Endothelial cell of umbilical vein (primary cell): ENCODE measurements at places on chromosomes 3 and 15. TPM values are rescaled to one million over a fixed set of nuclear protein-coding genes. Genes with fewer than 3 reads are reported as not detected.
A peak's percentile ranks its signal among the peaks of the same experiment; 100 is the strongest.

TRH gene
- not detected in 2 replicates for total RNA-seq

FSTL1 gene
- 522 and 562 TPM in 2 replicates for total RNA-seq

DNA sequence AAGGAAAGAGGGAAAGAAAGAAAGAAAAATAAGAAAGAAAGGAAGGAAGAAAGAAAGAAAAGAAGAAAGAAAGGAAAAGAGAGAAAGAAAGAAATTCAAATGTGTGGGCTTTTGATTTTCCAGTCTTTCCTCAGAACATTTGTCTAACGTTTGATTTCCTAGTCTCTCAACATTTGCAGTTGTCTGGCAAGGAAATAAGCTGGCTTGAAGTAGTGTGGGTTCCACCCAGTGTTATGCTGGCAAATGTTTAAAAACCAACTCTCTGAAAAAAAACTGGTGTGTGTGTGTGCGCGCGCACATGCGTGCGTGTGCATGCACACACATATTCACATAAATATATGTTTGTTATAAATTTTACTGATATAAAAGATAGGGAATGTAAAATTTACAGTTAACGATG, 54.6 kb upstream of the C3orf49 start:
- no peak for DNase-seq
- no peak overlapping the region for H3K27ac ChIP-seq
- no peaks in the 10 kb centered on the region for H3K4me1 ChIP-seq
- no peak overlapping the region for H3K4me3 ChIP-seq

GRCh38 chr3:5012367-5012766, 33.1 kb downstream of the BHLHE40 start:
- H3K36me3 ChIP-seq = no peaks in the 10 kb centered on the region
- peaks cover 35% of the 10 kb centered on the region for H3K4me1 ChIP-seq
- DNase-seq = no peak
- H3K27me3 ChIP-seq = no peaks in the 10 kb centered on the region

- H3K36me3 ChIP-seq = no peaks in the 10 kb centered on the region
- no peaks in the 10 kb centered on the region for H3K27me3 ChIP-seq
- no peak for DNase-seq
- no peak overlapping the region for H3K4me3 ChIP-seq
- no peaks in the 10 kb centered on the region for H3K4me1 ChIP-seq
- H3K27ac ChIP-seq = no peak overlapping the region
Measured at GRCh38 chr3:127044996-127045395, 62.1 kb downstream of the PLXNA1 start.

DNA sequence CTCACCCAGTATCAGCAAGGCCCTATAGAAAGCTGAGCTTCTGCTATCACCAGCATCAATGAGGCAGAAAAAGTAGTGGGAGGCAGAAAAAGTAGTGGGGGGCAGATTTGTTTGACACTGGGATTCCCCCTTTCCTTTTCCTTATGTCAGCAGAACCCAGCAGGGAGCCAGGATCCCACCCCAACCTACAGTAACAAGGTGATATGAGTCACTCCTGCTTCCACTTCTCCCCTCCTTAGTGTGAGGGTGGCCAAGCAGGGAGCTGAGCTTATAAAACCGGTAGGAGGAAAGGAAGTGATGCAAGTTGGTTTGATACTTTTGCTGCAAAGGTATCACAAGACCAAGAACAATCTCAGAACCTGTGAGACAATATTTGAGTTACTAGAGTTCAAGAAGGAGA, 128.7 kb downstream of the SCAPER start:
- no peaks in the 10 kb centered on the region for H3K36me3 ChIP-seq
- H3K27ac ChIP-seq = no peak overlapping the region
- DNase-seq = no peak
- no peaks in the 10 kb centered on the region for H3K27me3 ChIP-seq

GRCh38 chr3:31341130-31341529, 191.6 kb upstream of the STT3B start:
- no peaks in the 10 kb centered on the region for H3K4me1 ChIP-seq
- H3K27ac ChIP-seq = no peak overlapping the region
- no peak for DNase-seq
- no peak overlapping the region for H3K4me3 ChIP-seq

GRCh38 chr15:47551079-47551478, 166.2 kb upstream of the SEMA6D start:
- no peaks in the 10 kb centered on the region for H3K4me1 ChIP-seq
- peak; percentile 20 for DNase-seq
- H3K27ac ChIP-seq = no peak overlapping the region
- H3K27me3 ChIP-seq = no peaks in the 10 kb centered on the region

DNA sequence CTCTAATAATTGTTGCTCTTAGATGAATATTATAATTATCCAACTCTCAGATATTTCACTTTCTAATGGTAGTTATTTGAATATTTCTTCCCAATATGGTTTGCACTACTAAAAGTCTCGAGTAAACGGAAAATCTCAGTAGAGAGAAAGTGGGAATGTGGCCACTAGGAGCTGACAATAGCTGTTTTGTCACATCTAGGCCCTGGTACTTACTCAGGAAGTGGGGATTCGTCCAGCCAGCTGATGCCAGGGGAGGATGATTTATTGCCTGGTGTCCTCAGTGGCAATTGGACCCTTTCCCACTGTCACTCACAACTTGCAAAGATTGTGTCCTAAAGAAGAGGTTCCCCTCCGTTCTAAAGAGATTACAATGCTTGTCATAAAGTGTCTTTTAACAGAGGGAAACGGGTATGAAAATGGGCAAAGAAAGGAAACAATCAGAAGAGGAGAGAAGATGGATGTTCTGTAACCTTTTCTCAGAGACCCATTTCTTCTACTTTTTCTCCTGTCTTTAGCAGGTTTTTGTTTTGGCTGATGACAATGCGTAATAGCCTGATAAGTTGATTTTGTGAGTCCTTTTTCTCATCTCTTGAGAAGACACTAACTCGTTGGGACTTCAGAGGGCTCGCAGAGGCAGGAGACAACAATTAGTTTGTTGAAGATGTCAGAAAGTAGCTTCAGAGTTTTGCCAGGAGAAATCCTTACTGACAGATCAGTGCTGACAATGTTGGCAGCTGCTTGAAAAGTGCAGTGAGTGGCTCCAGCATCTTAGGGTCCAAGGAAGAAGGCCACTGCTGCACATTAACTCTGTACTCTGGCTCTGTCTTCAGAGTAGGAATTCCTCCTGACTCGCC, 320.6 kb downstream of the MECOM start:
- H3K36me3 ChIP-seq = peaks cover 2% of the 10 kb centered on the region
- H3K4me3 ChIP-seq = no peak overlapping the region
- peaks cover 5% of the 10 kb centered on the region for H3K4me1 ChIP-seq
- no peak for DNase-seq

- no peak for DNase-seq
- no peak overlapping the region for H3K27ac ChIP-seq
- no peaks in the 10 kb centered on the region for H3K27me3 ChIP-seq
- H3K4me3 ChIP-seq = no peak overlapping the region
Measured at GRCh38 chr3:54572197-54572895, 355.5 kb downstream of the LRTM1 start.

DNA sequence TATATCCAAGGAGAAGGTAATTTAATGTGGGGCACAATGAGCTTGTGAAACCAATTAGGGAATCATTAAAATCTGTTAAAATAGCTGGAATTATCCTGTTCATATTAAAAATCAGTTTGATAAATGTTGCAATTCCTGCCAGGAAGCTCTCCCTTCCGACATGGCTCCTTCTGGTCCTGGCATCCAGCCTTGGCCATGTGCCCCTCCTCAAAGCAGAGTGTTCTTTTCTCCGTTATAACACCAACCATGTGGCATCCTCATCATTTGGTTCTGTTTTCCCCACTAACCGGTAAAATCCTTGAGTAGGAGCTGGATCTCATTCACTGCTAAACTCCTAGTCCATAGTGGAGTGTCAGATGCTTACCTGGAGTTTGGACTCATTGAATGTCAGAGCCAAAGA, 127.2 kb downstream of the ARNT2 start:
- H3K27me3 ChIP-seq = no peaks in the 10 kb centered on the region
- DNase-seq = no peak
- no peaks in the 10 kb centered on the region for H3K4me1 ChIP-seq
